ENCODE measurements at places on chromosomes 7 and 10. TPM values are rescaled to one million over a fixed set of nuclear protein-coding genes. Genes with fewer than 3 reads are reported as not detected.
A peak's percentile ranks its signal among the peaks of the same experiment; 100 is the strongest.

DNA sequence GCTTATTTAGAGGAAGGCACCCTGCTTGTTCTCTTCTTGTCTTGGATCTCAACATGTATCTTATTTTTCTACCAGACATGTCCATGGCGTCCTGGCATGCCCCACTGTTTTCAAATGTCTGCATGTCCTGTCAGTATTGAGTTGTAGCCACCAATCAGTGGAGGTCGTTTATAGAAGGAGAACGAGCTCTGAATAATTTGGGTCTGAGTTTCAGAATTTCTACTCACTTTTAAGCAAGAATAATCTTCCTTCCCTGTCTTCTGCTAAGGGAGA lies 2.9 kb upstream of the HOXA13 start:
- DNase-seq = no peak

- DNase-seq = no peak
Measured at GRCh38 chr10:89845541-89846280, 144.3 kb downstream of the KIF20B start.

TMEM196 gene
- 0.10 TPM for polyA plus RNA-seq

DNA sequence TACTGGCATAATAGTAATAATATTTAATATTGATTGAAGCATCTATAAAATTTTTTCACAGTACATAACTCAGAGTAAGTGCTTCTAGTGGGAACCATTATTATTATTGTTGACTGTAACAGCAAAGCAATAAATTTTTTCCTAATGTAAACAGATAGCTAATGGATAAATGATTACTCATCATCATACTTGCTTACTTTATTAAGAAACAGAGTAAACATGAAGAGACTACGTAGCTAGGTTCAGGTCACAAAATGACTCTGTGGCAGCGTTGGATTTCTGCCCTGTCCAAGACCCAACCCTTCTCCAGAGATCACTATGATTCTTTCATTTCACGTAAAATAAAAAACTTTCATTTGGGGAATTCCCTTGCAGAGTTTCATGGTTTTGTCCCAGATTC lies 8.3 kb upstream of the ABCB5 start:
- DNase-seq = no peak

ZNF777 gene
- polyA plus RNA-seq = 16.0 TPM

- DNase-seq = peak; percentile 49
Measured at GRCh38 chr7:11228515-11228914, 254.8 kb downstream of the PHF14 start.

DNA sequence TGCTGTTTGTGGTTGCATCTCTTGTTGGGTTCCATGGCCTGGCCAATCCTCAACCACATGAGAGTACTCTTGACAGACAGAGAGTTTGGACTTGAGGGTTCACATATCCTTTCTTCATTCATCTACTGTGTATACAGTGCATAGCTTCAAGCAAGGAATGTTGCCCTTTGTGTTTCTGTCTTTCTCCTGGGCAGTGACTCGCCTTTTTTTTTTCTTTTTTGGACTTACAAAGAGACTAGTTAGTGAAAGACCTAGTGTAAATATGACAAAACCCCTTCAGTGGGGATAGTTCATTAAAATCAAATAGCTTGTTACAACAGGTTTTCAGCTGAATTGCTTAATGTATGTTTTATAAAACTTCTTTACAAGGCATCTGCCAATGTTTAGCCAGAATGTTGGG lies 290.2 kb downstream of the FGFR2 start:
- no peak for DNase-seq

DNA sequence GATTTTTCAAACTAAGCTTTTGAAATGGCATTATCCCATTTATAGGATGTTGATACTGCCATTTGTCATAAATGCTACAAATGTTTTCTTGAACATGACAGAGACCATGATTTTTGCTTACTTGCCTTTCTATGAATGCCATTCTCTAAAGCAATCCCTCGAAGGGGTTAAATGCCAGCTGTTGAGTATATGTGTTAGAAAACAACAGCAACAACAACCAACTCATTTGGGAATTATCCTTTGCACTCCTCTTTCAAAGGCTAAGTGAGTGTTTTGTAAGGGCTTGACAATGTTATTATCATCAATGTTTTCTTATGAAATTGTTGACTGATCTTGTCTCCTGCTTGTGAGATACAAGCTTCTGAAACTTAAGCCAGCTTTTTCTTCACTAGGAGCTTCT lies 529.4 kb downstream of the SORCS3 start:
- no peak for DNase-seq

- no peak for DNase-seq
Measured at GRCh38 chr10:51344371-51344770, 270.1 kb downstream of the PRKG1 start.

PKD2L1 gene
- 0.26 TPM for polyA plus RNA-seq

Measured in right lung (tissue), 10 donors.